ENCODE measurements at places on chromosomes 13 and 19.

DNA sequence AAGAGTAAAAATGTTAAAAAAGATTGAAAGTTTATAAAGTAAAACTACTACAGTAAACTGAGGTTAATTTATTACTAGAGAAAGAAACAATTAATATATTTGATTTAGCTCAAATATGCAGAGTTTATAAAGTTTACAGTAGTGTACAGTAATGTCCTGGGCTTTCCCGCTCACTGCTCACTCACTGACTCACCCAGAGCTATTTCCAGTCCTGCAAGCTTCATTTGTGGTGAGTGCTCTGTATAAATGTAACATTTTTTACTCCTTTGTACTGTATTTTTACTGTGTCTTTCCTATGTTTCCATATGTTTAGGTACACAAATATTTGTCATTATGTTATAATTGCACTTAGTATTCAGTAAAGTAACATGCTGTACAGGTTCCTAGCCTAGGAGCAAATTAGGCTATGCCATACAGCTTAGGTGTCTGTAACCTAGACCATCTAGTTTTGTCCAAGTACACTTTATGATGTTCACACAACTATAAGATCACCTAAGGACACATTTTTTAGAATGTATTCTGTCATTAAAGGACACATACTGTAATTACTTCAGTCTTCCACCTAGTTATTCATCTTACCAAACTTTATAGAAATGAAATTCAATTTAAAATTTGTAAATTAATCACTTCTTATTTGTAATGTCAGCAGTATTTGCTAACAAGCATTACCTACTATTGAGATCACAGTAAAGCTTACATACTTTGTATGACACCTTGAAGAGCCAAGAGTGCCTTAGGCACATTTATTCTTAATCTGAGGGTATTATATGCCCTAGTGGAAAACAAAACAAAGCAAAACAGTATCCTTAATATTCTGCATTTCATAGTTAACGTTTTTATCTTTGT is 683.4 kb downstream of the PCDH9 start:
- no peak for DNase-seq

GRCh38 chr13:109764470-109765291 is 21.7 kb downstream of the IRS2 start:
- DNase-seq: peak; percentile 27

DNA sequence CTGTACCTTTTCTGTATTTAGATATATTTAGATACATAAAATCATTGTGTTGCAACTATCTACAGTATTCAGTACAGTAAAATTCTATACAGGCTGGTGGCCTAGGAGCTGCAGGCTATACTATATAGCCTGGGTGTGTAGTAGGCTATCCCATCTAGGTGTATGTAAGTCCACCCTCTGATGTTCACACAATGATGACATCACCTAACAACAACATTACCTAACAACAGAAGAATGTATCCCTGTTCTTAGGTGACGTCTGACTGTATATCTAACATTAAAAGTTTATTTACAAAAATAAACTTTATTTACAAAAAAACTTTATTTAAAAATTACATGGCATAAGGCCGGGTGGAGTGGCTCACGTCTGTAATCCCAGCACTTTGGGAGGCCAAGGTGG is 28.3 kb upstream of the ZFP30 start:
- DNase-seq: no peak

GRCh38 chr19:11496391-11497163 is 9.1 kb downstream of the ZNF653 start:
- DNase-seq: peak; percentile 88

- no peak for DNase-seq
Measured at GRCh38 chr13:98332222-98332621, 155.2 kb upstream of the RNF113B start.

DNA sequence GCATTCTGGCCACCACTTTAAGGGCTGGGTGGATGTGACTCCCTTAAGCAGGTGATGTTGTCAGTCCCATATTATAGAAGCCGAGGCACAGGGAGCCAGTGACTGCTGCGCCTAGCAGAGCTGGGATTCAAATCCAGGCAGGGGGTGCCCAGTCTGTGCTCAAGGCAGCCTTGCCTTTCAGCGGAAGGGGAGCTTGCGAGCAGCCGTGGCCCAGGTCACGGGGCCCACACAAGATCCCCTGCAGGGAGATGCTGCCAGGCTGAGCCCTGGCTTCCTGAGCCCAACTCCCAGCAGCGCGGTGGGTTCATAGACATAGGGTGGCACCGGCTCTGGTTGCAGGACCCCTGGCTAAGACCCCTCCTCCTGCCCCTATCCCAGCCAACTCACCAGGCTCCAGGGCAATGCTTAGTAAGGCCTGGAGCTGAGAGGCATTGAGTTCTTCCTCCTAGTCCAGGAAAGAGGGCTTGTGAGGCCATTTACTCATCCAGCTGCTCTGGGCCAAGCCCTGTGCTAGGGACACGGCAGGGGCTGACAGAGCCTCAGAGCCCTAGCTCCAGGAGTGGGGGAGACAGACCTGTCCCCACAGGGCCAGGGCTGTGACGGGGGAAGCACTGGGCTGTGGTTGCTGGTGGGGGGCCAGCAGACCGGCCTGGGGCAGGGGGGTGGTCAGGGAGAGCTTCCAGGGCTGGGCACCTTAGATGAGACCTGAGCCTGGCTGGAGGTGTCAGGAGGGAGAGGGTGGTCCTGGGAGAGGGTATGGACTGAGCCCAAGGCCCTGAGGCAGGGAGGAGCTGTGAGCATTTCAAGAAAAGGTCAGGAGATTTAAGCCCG is 9.6 kb downstream of the CAPN12 start:
- DNase-seq: peak; percentile 17

- no peak for DNase-seq
Measured at GRCh38 chr19:16571822-16572331, 338 bp downstream of the SLC35E1 start.

DNA sequence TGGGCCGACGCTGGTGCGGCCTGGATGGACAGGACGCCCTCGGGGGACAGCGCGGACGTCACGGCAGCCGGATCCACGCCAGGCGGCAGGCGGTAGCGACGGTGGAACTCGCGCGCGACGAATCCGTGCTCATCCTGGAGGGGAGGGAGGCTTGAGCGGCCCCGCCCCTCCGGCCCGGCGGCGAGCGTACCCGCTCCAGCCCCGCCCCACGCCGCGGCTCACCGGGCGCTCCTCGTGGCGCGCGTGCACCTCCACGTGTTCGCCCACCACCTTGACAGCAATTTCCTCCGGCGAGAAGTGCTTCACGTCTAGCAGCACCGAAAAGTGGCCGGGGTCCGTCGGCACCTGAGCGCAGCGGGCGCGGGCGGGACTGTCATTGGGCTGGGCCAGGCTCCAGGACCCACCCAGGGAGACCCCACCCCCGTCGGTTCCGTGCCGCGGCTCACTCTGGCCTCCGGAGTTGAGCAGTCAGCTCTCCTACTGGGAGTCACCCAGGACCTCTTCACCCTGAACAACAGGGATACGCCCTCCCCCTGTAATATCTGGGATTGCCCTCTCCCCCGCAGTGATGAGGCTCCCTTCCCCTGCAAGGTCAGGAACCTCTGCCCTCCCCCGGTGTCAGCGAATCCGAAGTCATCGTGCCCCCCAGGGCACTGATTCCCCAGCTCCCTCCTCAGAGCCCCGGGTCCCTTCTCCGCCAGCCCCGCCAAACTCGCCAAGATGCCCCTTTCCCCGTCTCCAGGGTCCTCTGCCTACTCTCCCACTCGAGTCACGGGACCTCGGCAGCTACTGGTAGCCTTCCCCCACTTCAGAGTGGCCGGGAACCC is 1.1 kb downstream of the HSPB6 start:
- no peak for DNase-seq
